ENCODE measurements at places on chromosomes 7 and 10. TPM values are rescaled to one million over a fixed set of nuclear protein-coding genes. Genes with fewer than 3 reads are reported as not detected.

- DNase-seq: no peak
These were observed 11.6 kb upstream of the LIPF start for GRCh38 chr10:88652616-88653015.

DNA sequence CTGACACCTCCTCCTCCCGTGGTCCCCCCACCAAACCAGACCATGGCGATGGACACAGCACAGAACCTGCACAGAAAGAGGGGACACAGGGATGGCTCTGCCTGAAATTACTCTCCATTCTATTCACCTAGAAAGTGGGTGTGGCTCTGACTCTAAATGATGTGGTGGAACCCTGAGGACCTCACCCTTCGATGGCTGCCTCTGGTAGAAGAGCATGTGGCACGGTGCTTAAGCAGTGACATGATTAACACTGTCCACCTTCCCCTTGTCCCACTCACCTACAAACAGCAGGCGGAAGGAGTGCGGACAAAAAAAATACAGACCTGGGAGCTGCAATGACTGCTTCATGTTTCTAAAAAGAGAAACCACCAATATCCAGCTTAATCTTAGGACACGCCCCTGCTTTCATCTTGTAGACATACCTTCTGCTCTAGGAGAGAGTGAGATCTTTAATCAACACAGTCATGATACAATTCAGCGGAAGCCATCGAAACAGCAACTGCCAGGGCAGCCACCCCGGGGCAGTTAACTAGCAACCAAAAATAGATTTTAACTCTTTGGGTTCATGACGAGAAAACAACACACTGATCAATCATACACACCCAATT is 11.4 kb downstream of the JCAD start:
- no peak for DNase-seq

DNA sequence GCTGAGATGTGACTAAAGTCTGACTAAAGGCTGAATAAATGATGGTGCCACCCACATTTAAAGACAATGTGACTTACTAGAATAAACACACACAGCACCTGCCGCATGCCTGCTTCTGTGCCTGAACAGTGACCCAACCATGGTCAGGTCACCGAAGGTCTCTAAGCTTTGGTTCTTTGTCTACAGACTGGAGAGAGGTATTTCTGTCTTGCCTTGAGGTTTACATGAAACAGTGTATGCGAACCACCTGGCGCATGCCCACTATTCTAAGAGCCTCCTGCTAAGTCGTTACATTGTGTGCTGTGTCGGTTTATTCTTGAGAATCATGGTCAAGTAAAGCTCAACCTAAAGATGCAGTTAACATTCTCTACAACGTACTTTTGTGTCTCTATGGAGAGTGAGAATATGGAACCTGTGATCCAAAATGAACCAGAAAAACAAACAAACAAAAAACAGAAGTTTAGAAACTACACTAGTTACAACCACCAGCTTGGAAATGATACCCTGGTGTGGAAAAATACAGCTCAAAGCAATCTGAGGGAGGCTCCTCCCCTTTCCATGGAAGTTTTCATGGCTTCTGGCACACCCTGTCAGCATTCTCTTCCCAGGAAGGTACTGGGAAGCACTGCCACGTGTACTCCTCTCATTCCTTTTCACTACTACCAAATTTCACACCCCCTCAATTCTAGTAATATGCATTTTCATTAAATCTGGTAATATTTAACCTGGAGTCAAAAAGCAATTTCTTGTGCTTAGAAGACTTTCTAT is 40.0 kb downstream of the VOPP1 start:
- no peak for DNase-seq

GRCh38 chr7:72308986-72309385 is 103.2 kb downstream of the CALN1 start:
- no peak for DNase-seq

DNA sequence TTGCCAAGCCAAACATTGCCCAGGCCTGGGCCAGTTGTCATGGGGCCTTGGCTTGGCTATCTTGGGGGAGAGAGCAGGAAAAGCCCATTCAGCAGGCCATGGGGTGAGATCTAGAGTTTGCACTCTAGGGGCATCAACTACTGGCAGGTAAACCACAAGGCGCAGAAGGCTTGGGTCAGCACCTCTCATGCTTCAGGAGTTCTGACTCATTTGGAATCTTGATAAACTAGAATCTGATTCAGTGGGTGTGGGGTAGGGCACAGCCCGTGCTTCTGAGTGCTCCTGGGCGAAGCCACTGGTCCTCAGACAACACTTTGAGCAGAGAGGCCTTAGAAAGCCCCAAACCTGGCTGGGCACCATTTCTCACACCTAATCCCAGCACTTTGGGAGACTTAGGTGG is 81.1 kb downstream of the RGS10 start:
- DNase-seq: no peak

Gene BMPER
- total RNA-seq: 0.65 TPM

Gene PPRC1
- total RNA-seq: 10.8 TPM

Gene OR2A42
- total RNA-seq: 0.19 TPM

Gene METTL27
- total RNA-seq: 1.8 TPM

Gene HOXA3
- total RNA-seq: 16.2 TPM
